ENCODE measurements at places on chromosomes 16 and 17.

GRCh38 chr16:75820672-75821071 lies 94.4 kb upstream of the CPHXL start:
- DNase-seq: no peak

DNA sequence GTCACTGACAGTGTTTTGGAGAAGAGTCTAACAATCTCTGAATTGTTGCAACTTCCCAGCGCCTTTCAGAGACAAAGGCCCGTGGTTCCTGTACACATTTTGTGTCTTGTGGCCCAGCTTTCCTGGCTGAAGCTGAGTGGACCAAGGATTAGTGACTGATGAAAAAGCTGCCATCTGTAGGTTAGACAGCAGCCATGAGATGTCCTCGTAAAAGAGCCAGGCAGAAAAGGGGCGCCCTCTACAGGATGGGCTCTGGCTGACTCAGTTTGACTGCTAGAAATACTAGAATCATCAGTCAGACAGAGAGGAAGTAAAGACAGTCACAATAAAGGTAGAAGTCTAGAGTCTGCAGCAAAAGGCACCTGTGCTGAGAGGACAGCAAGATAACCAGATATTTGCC lies 26.5 kb upstream of the NF1 start:
- DNase-seq: no peak

GRCh38 chr16:77876776-77877175 lies 88.4 kb downstream of the VAT1L start:
- DNase-seq: no peak

DNA sequence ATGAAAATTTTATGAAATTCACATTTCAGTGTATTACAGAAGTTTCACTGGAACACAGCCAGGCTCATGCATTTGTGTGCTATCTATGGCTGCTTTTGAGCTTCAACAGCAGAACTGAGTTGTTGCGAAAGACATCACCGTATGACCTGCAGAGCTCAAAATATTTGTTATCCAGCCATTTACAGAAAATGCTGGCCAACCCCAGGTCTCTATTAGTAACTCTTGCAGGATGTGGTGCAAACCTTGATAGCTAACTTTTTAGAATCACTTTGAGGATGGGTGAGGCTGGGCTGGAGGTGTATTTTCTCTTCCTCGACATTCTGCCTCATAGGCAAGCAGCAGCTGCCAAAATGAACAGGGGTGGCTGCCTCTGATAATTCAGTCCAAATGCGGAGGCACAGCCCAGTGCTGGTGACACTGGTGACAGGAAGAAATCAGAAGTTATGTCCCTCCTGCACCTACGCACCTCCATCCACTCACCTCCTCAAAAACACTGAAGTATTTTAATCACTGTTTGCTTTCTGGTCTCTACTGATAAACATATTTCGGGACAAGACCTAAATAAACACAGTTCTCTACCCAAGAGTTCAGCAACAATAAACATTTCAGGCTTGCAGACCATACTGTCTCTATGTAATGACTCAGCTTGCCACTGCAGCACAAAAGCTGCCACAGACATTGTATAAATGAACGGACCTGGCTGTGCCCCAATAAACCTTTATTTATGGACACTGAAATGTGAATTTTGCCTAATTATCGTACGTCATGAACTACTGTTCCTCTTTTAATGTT lies 28.5 kb downstream of the ARHGAP17 start:
- DNase-seq: no peak

DNA sequence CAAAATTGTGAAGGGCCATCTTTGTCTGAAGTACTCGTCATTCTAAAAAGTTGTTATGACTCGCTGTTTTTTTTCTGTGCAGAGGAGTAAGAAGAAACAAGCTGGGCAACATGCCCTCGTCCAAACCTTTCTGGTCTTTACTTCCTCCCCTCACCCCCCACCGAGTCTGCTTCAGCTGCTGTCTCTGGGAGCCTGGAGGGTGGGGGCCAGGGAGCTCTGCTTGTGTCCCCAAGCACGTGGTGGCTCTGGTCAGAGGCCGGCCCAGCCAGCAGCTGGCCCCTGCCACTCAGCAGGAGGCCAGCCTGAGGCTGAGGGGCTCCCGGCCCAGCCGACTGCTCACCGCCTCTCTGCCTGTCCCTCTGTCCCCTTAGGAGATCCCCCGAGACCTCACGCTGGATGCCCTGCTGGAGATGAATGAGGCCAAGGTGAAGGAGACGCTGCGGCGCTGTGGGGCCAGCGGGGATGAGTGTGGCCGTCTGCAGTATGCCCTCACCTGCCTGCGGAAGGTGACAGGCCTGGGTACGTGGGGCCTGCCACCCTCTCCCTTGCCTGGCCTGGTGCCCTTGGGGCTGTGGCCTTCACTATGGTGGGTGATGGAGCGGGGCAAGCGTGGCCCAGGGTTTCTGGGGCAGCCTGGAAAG lies 53.7 kb upstream of the LGALS9 start:
- DNase-seq: no peak

All from epithelial cell of proximal tubule (primary cell).